ENCODE measurements at places on chromosomes 7 and 10.

DNA sequence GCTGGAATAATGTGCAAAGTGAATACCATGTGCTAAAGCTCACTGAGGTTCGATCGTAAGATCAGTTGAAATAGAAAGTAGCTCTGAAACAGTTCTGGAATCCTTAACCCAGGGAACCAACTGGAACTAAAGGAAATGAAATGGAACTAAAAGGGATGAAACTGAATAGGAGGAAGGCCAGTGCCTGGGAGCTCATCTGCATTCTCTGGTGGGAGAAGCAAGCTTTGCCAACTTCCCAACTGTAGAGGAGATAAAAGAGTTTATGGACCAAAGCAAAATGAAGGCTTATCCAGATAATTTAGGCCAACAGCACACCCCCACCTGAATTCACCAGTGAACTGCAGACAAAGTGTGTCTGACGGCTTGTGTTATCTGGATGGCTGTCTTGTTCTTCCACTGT, 188.6 kb upstream of the HABP2 start:
- no peak for DNase-seq

GRCh38 chr7:157560258-157560654, 223.5 kb downstream of the DNAJB6 start:
- no peak for DNase-seq

- DNase-seq = no peak
Measured at GRCh38 chr7:113247198-113247597, 128.8 kb upstream of the SMIM30 start.

- DNase-seq = no peak
Measured at GRCh38 chr10:33612551-33612950, 278.1 kb upstream of the NRP1 start.

Data from stimulated activated CD4-positive, alpha-beta T cell treated with anti-CD3 and anti-CD28 coated beads, Interleukin-15, amount 100 ng/mL, for 1 hour (primary cell).